ENCODE measurements at places on chromosomes 1 and 21.

- no peak for DNase-seq
Observed at GRCh38 chr1:113792986-113793385, 19.3 kb downstream of the RSBN1 start.

- DNase-seq, result no peak
Observed at GRCh38 chr1:228687587-228687986, 47.7 kb upstream of the RHOU start.

DNA sequence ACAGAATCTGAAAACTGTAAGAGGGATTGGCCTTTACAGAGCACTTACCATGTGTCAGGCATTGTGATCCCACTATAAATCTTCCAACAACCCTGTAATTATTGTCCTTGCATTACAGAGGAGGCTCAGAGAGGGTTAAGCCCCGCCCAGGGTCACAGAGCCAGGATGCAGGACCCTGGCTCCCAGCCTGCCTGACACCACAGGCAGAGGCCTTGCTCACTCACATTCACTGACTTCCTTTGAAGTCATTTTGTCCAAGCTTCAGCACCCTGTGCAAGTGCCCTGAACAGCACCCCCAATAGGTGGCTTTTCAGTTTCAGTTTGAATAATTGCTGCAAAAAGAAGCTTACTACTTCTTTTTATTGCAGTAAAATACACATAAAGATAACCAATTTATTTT is 256.8 kb upstream of the NFIA start:
- DNase-seq, result no peak

DNA sequence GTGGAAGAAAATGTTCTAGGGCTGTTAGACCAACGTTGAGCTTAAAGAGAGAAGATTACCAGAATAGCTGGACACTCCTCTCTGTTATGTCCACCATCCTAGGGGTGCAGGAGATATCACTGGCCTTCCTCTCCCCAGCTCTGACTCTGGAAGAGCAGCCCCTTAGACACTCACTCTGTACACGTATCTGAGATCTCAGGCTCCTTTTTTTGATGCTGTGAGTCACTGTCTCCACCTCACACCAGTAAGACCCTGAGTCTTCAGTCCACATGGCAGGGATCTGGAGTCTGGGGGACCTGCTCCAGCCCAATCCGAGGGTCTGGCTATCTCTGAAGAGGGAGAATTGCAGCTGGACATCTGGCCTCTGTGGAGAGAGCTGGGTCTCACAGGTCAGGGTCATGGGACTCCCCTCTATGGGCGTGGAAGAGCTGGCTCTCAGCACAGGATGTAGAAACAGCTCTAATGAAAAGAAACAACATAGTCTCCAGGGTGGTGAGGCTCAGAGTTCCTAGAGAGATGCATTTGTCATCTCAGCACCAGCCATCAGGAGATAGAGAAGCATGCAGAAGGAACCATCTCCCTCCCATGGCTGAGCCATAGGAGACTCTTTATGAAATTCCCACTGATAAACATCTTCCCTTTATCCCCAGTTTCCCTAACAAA is 3.5 kb downstream of the FCRL3 start:
- no peak for DNase-seq

GRCh38 chr1:242089911-242090310 is 91.0 kb upstream of the MAP1LC3C start:
- no peak for DNase-seq

- DNase-seq, result no peak
Observed at GRCh38 chr1:56540467-56540866, 38.9 kb downstream of the PLPP3 start.

GRCh38 chr1:14661222-14661621 is 62.7 kb downstream of the KAZN start:
- no peak for DNase-seq

DNA sequence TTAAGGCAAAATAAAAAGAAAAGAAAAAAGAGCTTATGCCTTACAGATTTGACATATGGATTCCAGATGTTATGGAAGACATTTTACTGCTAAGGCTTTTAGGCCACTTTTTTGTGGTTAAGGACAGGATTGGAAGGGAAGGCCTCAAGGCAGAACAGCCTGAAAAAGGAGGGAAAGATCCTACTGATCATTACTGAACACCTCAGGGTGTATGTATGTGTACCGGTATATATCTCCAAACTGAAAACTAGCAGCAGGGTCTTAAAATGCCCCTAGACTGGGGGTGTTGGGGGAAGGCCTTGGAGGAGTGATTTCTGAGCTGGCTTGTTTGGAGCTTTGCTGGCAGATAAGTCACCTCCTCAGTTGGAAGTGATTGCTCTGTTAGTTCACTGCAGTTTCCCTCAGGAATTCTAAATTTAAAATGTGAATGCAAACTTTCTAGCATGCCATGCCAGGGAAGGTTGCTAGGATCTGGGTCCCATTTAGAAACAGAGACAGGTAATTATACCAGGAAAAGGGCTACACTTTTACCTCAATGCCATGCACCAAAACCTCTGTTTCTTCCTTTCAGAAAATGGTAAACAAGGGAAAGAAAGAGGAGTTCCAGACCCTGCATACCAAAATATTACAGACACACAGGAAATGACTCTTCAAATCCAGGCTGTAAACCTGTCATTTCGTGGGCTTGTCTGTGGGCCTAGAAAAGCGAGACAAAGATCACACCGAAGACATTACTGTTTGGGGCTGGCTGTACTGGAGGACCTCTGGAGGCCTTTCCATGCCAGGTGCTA is 15.0 kb downstream of the C1orf52 start:
- DNase-seq, result no peak

DNA sequence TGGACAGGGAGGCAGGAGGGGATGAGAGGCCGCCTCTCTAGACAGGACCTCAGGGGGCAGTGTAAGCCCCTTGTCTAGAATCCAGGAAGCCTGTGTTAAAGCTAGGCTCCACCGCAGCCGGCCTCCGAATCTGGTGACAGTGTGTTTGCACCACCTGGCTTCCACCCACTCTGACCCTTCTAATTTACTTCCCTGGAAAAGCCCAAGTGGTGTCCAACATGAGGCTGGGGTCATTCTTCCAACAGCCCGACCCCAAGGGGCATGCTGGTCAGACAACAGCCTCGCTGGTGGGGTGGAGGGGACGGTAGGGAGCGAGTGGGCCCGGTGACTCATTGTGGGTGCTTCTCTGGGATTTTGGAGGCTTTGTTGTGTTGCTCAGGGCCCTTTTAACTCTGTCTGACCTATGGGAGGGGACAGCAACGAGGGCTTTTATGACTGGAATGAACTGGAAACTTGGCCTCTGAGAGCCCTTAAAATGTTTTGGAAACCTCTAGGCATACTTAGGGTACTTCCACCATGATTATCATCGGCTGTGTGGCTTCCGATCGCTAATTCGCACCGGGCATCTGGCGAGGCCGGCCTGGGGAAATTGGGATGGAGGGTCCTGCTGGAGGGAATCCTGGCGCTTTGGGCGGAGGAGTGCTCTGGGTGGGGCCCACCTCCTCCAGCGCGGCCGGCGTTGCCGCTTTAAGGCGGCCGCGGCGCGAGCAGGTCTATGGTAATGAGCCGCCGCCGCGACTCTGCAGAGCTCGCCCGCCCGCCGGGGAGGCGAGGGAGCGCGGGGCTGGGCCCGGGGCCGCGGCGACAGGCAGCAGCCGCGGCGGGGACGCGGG is at the start of gene CELSR2:
TSS of gene CELSR2 (plus strand) at position 743 of the 833 bp plus-strand sequence. CDS start 541 bp downstream, outside the sequence.
- DNase-seq, result peak; percentile 69

DNA sequence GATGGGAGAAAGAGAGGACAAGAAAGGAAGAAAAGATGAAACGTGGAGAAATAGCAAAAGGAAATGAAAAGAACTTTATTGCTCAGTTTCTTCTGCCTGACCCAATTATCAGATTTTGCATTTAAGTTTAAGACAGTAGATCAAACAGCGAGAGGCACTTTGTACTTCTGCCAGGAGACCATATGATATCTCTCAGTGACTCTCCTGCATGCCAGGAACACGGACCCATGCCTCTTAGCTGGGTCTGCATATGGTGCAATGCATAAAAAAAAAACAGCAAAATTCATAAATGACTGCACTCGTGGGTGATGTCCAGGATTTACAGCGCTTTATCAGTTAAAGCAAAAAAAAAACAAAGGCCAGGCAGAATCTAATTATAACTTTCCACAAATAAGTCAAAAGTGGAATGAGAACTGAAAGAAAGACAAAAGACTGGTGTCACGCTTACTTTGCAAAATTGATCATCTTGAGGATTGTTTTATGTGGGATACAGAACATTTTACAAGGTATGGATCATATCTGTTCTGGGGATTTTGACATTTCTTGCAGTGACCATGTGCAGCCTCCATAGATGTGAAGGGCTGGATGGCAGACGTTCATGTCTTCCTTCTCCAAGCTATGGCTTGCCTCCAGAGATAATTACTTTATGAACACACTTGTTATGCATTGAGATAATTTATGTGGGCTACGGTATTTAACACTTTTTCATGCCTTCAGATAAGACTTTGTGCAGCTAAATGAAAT is 79.5 kb downstream of the RUNX1 start:
- DNase-seq, result no peak

Measured in NCI-H2081 (cell line).